ENCODE measurements at places on chromosomes 6 and 20.

GRCh38 chr20:58667975-58668374 lies 16.9 kb downstream of the STX16 start:
- DNase-seq: no peak

GRCh38 chr20:9723501-9724202 lies 115.2 kb downstream of the PAK5 start:
- DNase-seq: no peak

DNA sequence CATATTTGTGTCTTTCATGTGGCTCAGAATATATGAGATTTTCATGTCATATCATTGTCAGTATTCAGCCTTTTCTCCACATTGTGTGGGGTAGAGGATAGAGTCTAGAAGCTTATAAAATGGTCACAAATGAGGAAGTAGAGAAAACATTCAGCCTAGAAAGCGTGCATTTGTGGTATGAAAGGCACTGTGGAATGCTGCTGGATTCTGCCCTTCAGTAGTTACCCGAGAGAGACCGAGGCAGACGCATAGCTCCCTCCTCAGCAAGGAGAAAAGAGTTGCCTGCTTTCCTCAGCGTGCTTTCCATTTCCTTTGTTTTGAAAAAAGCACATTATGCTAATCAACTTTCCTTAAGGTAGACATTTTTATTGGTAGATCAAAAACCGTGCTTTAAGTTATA lies 28.7 kb downstream of the MYB start:
- no peak for DNase-seq

DNA sequence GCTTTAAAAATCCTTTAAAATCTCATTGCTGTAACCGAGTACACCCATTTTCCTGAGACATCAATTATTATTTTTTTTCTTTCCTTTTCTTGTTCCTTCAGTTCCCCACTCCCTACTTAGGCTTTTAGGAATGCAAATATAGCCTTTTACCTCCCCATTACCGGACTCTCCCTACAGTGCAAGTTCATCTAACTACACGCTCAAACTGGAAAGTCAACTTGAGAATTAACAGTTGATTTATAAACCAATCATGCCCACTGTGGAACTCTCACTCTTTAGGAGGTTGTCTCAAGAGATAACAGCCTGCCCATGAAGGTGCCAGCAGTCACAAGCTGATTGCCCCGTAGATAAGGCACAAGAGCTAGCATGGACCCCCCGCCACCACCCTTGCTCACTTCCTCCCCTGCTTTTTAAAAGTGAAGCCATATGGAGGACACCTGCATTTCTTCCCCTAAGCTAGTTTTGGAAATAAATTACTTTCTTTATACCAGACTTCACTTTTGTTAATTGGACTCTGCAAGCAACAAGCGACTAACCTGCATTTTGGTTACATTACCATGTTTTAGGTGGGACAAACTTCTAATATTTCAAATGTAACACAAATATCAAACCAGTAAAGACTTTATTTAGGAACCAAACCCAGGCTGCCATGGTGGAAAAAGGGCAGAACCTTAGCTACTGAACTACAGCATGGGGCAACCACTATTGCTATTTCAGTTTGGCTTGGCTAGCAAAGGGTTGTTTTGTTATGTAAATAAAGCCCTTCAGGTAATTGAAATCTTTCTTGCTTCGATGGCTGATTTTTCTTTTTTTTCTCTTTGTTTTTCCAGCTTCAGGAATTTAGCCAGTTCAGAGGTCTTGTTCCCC lies 34.9 kb downstream of the UBD start:
- DNase-seq: no peak

GRCh38 chr6:47650553-47651432 lies 47.6 kb upstream of the ADGRF4 start:
- no peak for DNase-seq

GRCh38 chr20:41014561-41015088 lies 14.0 kb upstream of the TOP1 start:
- DNase-seq: no peak

GRCh38 chr6:136641166-136641565 lies 90.9 kb upstream of the MAP7 start:
- DNase-seq: no peak

DNA sequence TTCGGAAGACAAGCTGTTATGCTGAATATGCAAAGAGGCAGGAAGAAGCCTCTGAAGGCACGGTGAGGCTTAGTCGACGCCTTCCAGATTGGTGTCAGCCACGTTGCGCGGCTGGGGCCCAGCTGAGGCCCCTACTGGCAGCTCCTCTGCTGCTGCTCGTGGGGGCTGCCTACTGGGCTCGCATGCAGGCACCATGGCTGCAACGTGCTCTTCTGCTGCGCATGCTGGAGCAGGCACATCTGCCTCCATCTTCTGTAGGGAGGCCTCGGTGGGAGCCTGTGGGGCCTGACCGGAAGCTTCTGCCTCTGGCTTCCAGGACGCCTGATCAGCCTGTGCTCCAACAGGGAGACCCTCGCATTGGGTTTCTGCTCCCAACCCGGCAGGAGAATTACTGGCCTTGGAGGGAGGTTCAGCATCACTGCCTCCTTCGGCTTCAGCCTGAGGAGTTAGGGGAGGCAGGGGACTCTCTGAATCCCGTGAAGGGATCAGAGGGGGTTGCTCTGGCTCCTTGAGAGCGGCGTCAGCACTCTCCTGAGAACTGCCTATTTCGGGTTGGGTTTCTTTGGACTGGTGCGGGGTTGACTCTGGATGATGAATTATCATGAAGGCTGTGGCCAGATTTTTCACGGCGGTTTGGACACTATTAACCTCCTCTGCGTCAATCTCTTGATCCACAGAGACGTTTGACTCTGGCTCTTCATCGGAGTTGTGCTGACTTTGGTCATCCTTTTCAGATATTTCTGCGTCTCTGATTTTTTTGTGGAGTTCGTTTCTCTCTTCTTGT lies 49.1 kb downstream of the TXLNB start:
- no peak for DNase-seq

DNA sequence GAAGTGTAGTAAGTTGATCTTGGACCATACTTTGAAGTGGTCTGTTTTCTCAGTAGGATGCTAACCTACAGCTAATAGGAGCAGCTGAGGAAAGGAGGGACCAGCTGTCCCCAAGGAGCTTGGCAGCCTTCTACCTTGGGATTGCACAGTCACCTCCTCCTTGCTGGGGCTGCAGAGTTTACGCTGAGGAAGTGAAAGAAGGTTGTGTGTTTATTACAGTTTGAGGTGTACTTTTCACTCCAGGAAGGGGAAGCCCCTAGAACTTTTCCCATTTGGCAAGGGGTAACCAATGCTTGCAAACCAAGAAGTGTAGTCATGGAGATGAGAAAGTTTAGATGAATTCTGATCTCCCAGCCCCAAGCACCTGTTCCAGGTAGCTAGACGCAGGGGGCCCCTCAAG lies 58.8 kb downstream of the BMP6 start:
- DNase-seq: no peak

DNA sequence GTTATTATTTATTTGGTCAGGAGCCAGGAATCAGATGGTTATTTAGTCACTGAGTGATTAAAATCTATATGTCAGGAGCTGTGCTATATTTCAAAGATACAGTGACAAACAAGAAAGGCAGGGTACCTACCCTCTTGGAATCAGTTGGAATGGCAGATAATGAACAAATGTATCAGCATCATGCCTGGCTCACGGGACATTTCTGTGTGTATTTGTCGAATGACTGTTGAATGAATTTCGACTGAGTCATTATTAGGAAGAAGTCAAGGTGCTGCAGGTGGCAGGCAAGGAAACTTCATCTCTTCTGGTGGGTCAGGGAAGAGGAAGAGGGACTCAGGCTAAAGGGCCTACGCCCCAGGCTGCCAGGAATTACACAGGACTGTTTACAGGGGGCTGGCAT lies 13.6 kb downstream of the PKIG start:
- DNase-seq: no peak

DNA sequence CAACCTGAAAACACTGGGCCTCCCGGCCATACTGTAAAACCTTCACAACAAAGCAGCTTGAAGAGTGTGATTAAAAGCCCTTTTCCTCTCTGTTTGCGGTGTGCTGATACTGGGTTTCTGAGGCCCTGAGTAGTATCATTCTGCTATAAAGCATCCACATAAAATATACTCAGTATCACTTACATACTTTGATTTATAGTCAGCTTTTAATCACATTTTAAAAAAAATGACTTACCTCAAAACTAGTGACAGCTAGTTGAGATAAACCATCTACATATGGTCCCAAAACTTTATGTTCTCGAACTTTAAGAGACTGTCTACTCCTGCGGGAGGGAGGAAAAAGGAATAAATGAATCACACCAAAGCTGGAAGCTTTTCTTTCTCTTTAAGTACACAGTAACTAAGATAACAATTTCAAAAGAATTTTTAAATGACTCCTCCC lies 135.7 kb downstream of the KIF13A start:
- DNase-seq: no peak

DNA sequence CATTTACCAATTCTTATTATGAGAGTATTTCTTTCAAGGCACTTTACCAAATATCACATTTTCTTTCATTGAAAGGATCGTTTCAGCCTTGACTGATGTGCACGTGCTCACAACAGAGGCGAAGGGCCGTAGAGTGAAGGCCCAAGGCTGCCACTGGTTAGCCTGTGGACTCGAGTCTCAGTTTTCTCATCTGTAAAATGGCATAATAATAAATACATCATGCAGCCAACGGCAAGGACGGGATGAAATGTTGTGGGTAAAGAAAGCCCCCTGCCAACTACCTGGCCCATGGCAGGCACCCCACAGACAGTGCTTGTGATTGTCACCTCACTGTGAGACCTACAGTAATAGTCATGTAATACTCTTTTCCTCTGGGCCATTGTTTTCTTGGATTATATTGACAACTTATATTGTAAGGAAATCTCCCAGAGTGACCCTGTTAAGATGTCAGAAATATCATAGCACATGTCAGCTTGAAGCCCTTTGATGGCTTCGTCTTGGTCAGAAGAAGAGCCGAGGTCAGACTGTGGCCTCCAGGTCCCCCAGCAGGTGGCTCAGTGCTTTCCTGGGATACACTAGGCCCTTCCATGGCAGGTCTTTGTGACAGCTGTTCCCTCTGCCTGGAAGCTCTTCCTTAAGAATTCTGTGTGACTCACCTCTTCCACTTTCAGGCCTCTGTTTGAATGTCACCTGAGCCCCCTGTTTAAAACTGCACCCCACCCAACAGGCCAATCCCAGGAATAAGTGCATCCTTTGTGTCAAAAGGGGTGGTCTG lies 36.3 kb downstream of the FAM50B start:
- peak; percentile 9 for DNase-seq

- DNase-seq: peak; percentile 65
Measured at GRCh38 chr6:158605266-158605878, 39.2 kb downstream of the DYNLT1 start.

GRCh38 chr20:3115190-3116107 lies 30.9 kb upstream of the AVP start:
- peak; percentile 56 for DNase-seq

- no peak for DNase-seq
Measured at GRCh38 chr20:53872081-53872541, 198.3 kb downstream of the BCAS1 start.

DNA sequence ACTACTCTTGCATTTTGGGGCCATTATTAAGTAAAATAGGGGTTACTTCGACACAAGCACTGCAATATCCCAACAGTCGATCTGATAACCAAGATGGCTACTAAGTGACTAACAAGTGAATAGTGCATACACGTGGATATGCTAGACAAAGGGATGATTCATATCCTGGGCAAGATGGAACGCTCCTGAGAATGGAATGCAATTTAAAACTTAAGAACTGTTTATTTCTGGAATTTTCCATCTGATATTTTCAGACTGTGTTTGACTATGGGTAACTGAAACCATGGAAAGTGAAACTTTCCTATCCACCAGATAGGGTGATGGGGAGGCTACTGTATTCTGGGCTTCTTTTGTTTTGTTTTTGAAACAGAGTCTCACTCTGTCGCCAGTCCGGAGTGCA lies 66.5 kb downstream of the ILRUN start:
- no peak for DNase-seq

GRCh38 chr6:133894795-133895358 lies 6.0 kb downstream of the TCF21 start:
- DNase-seq: no peak

DNA sequence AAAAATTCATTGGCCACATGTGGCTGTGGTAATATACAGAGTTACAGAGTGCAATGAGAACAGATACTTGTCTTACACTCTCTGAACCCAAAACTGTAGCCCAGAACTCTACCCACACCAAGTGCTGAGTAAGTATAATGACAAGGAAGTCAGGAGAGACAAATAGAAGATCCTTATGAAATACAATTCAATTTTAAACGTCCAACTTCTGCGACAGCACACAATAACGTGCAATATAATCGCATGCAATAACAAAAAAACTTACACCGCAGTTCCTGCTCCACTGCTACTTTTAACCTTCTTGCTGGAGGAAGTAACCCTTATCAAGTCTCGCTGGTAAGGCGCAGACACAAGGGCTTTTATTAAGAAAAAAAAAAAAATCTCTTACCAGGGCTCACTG lies 881 bp downstream of the SFT2D1 start:
- no peak for DNase-seq

- no peak for DNase-seq
Measured at GRCh38 chr6:12580290-12580689, 136.3 kb upstream of the PHACTR1 start.

GRCh38 chr6:11754625-11755271 lies 23.9 kb downstream of the ADTRP start:
- DNase-seq: no peak

DNA sequence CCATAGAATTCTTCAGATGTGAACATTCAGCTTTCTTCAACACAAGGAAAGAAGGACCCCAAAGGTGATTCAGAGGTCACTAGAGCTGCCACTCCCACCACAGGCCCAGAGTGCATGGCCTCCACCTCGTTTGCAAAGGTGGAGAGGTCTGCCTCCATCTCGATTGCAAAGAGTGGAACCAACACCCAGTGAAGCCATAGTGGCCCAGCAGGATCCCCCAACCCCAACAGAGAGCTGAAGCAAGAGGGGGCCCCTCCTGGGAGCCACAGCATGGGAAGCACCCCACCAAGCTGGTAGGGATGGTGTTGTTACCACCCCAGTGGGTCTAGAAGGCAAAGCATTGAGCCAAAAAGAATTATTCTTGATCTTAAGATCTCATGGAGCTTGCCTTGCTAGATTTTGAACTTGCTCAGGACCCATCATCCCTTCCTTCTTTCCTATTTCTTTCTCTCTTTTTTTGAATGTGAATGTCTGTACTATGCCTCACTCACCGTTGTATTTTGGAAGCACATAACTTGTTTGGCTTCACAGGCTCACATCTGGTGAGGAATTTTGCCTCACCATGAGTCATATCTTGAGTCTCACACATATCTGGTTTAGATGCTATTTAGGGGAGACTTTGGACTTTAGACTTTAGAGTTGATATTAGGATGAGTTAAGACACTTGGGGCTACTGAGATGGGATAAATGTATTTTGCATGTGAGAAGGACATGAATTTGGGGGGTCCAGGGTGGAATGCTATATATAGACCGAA lies 119.2 kb downstream of the ANKRD60 start:
- no peak for DNase-seq

Data from NCI-H460 (cell line).